Epithelial cell of proximal tubule (primary cell): ENCODE measurements at places on chromosomes 6 and 20.

GRCh38 chr6:138161338-138162110 lies at the start of gene ARFGEF3:
Gene ARFGEF3 (plus strand): TSS chr6:138161939. CDS start chr6:138162087, 148 bp downstream.
- no peak for DNase-seq

GRCh38 chr6:33271117-33271467 lies 584 bp downstream of the VPS52 start:
- no peak for DNase-seq

DNA sequence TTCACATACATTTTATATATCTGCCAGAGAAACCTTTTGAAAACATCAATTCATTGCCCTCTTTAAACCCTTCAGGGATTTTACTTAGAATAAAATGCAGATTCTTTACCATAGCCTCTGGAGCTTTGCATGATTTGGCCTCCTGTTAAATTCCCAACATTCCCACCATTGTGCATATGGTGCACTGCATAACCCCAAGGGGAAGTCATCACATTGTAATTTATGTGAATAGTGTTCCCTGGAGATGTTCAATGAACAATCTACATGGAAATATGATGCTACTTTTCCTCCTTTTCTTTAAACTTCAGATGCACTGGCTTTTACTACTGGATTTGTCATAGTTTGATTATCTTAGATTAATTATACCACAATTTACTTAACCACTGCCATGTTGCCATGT lies 94.7 kb downstream of the PHF3 start:
- DNase-seq = no peak

DNA sequence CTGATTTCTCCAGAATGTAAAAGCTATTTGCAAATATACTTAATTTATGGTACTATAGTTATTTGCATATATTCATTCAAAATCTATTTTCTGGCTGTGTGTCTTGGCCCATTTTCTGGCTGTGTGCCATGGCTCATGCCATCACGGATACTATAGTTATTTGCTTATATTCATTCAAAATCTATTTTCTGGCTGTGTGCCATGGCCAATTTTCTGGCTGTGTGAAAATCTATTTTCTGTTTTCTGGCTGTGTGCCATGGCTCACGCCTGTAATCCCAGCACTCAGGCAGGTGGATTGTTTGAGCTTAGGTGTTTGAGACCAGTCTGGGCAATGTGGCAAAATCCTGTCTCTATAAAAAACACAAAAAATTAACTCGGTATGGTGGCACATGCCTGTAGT lies 28.9 kb upstream of the RIPK1 start:
- DNase-seq = no peak

GRCh38 chr20:58246346-58246745 lies 17.9 kb upstream of the ANKRD60 start:
- DNase-seq = no peak

DNA sequence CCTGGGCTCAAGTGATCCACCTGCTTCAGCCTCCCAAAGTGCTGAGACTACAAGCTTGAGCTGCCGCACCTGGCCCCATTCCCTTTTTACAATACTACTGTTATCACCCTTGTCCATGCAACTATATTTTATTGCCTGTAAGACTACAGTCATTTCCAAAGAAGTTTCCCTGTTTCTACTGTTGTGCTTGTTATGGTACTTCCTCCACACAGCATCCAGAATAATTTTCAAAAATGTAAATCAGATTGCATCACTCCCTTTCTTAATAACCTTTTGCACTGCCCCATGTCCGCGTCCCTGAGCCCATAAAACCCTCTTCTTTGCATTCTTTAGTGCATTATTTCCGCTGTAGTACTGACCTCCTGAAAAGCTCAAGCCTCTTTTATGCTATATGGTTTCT lies 128.9 kb upstream of the AKIRIN2 start:
- no peak for DNase-seq

DNA sequence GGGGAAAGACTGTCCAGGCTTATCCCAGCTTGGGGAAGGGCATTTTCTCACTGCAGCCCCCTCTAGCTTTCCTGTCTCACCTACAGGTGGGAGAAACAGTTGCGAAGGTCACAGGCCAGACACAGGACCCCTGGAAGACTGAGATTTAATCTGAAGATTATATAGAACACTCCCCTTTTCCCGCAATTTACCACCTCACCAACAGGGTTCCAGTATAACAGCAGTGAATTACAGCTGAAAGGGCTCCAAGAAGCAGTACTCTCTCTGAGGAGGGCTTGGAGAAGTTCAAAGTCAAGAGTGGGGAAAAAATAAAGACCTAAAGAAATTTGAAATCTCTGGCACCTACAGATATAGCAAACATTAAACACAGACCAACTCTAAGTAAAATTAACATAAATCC lies 111.9 kb downstream of the ANKRD60 start:
- DNase-seq = no peak

- no peak for DNase-seq
These were observed 25.6 kb downstream of the ECT2L start for GRCh38 chr6:138821519-138821918.

DNA sequence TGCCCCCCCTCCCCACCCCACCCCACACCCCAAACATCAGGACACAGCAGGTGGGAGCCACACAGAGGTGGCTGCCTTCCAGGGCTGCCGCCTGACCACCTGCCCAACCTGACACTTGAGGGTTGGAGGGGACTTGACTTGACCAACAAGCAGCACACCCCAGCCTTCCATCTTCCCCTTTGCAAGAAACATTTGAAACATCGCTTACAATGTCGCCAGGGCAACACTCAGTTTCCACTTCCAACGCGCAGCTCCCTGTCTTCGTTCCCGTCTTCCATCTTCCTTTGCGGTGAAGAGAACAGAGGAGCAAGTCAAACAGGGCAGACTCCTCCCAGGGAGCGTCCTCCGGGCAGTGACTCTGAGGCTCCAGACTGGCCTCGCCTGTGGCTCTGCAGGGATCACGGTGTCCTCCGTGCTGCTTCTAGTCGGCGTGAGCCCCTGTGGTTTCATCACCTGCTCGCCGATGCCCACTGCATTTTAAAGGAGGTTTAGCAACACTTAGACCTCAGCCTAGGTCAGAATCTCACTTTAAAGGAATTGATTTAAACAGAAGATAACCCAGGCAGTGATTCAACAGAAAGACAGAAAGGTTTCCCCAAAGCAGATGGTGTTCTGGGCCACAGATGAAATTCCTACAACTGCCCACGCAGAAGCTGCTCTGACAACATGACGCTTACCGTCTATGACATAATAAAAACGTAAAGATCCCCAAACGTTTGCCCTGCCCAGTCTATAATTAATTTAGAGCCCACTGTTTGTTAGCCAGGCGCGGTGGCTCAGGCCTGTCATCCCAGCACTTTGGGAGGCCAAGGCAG lies 130.8 kb downstream of the TAF4 start:
- no peak for DNase-seq

DNA sequence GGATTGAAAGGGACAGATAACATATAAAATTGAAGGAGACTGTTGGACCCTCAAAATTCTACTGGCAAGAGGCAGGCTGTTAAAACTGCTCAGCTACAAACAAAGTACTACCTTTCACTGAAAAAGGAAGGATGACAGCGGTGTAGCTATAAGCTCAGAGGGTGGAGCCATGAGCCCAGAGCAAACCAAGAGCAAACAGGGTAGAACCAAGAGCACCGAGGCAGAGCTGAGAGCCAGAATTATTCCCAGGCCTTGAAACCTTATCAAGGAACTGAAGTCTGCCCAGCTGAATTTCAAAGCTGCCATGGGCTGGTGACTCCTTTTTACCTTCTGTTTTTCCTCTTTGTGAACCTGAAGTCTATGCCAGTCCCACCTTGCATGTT lies 74.7 kb upstream of the SLC4A11 start:
- DNase-seq = no peak

GRCh38 chr20:42492290-42492689 lies 697.4 kb downstream of the PTPRT start:
- DNase-seq = no peak

DNA sequence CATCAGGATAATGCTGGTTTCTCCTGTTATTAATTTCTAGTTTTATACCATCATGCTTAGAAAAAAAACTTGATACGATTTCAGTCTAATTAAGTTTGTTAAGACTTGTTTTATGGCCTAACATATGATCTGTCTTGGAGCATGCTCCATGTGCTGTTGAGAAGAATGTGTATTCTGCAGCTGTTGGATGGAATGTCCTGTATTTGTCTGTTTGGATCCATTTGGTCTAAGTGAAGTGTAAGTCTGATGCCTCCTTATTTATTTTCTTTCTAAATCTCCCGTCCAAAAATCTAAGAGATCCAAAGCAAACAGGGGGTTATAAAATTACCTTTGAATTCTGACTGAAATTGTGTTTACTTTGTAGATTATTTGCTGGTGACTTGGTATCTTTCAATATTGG lies 30.0 kb upstream of the PRND start:
- DNase-seq = no peak

- DNase-seq = no peak
These were observed 139.9 kb downstream of the CCDC170 start for GRCh38 chr6:151633526-151634335.

DNA sequence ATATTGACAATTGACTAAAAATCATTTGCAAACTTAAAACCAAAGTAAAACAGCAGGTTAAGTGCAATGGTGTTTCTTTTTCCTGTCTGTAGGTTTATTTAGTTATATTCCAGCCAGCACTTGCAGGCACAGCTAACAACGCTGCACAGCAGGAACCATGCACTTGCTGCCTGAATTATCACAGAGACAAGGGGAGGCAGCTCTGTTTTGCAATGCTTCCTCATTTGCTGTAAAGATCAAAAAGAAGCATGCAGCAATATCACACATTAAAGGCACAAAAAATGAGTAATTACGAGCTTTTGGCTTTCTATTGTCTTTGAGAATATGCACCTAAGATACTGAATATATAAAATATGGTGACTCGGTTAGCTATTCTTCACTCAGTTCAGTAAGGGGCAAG lies 241.9 kb downstream of the EPHA7 start:
- no peak for DNase-seq

GRCh38 chr6:69593706-69594105 lies 203.1 kb downstream of the LMBRD1 start:
- no peak for DNase-seq

DNA sequence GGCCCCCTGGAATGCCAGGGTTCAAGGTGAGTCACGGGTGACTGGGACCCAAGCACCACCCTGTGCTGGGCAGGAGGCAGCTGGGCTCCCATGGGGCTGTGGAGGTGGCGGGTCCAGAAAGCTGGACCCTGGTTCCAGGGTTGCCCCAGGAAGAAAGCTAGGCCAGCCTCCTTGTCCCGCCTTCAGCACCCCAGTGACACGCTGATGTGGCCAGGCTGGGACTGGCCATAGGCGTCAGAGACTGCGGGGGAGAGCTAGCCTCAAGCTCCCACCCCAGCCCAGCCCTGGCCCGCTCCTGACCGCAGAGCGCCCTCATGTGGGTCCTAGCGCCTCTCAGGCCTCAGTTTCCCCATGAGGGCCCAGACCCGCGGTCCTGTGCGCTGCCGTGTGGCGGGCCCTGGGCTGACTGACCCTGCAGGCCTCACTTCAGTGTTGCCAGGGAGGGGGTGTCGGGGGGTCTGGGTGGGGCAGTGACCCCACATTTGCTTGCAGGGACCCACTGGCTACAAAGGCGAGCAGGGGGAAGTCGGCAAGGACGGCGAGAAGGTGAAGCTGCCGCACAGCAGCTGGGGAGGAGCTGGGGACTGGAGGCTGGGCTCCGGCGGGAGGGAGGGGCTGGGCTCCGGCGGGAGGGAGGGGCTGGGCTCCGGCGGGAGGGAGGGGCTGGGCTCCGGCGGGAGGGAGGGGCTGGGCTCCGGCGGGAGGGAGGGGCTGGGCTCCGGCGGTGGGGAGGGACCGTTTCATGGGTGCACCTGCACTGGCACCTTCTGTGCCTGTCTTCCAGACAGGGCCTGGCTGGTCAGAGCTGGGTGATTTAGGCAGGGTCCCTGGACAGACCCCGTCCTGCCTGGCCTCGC lies 7.9 kb downstream of the COL9A3 start:
- no peak for DNase-seq

- no peak for DNase-seq
These were observed 1.2 kb upstream of the RIPOR3 start for GRCh38 chr20:50692552-50692933.

DNA sequence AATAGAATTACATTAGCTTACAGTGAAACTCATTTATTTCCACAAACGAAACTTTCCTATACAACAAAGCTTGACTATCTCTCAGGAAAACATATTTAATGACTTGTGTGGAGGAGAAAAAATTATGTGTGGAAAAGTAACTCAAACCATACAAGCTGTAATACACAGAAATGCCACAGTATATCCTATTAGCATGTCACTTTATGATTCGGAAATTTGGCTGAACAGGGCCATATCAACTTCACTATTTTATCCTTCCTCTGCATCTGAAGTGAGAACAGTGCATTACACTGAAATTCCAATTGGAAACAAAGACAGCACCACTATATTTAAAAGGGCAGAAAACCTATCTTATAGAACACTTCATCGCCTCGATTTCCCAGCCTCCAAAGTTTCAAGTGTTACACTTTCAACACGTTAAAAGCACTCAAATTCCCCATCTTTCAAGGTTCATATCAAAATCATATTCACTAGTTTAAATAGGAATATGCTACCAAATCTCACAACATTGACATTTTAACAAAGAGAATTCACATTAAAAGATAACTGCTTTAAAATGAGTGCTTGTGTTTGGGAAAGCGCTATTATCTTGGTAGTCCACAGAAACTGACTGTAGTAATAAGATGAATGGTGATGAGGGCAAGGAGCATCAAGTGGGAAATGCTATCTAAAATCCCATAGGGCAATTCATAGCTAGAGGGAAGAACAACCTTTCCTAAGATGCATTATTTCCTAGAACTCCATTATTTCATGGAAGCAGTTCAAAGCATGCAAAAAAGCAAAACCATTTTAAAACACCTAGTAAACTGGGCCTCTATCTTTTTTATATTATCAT lies 1.8 kb downstream of the REV3L start:
- DNase-seq = no peak

GRCh38 chr6:29743025-29743424 lies 19.8 kb downstream of the HLA-F start:
- no peak for DNase-seq

- peak; percentile 93 for DNase-seq
These were observed 82.3 kb upstream of the CD83 start for GRCh38 chr6:14035071-14035847.

GRCh38 chr6:166488076-166488685 lies 98.3 kb downstream of the RAMACL start:
- no peak for DNase-seq

- DNase-seq = peak; percentile 41
These were observed 38.2 kb downstream of the CAP2 start for GRCh38 chr6:17431581-17431980.

DNA sequence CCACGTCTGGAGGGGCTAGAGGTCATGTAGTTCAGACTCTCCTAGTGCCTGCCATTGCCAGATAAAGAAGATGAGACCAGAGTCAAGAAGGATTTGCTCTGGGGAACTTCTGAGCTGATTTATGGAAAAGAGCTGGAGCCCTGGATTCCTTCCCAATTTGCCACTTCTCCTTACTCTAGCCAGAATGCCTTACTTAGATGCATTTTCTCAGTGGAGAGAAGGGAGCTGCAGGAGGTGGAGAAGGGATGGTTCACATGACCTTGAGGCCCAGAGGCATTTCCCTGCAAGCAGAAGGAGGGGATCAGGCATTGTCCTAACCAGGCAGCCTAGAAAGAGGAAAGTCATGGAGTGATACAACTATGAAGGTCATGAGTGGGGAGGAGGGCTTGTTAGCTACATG lies 122.2 kb downstream of the UNC5CL start:
- no peak for DNase-seq

GRCh38 chr20:7459083-7459482 lies 481.2 kb downstream of the HAO1 start:
- no peak for DNase-seq
